Activated naive CD8-positive, alpha-beta T cell treated with anti-CD3 and anti-CD28 coated beads for 36 hours (primary cell): ENCODE measurements at places on chromosomes 2 and 18. TPM values are rescaled to one million over a fixed set of nuclear protein-coding genes. Genes with fewer than 3 reads are reported as not detected.

DNA sequence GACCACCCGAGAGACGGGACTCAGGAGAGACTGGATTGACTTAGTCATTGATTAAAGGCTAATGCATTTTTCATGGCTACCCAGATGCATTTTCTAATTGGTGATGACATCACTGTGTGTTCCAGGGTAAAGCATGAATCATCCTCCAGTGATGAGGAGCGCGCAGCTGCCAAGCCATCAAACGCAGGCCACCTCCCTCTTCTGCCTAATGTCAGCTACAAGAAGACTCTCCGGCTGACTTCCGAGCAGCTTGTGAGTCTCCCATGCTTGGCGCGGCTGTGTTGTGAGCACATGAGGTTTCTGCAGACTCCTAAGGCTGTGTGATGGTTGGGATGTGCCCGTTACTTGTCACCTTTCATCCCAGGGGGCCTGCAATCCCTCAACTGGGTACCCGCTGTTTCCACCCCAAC, 56.4 kb downstream of the LPIN1 start:
- H3K27ac ChIP-seq = no peak overlapping the region
- no peak for DNase-seq
- no peak overlapping the region for H3K4me3 ChIP-seq
- H3K4me1 ChIP-seq = peaks cover 7% of the 10 kb centered on the region
- no peaks in the 10 kb centered on the region for H3K27me3 ChIP-seq
- peaks cover 13% of the 10 kb centered on the region for H3K36me3 ChIP-seq

GRCh38 chr2:156343940-156344301, 11.4 kb upstream of the NR4A2 start:
- peaks cover 1% of the 10 kb centered on the region for H3K36me3 ChIP-seq
- peak overlapping the region; percentile 81 for H3K4me3 ChIP-seq
- no peaks in the 10 kb centered on the region for H3K27me3 ChIP-seq
- H3K27ac ChIP-seq = peak overlapping the region; percentile 89
- H3K4me1 ChIP-seq = peaks cover 45% of the 10 kb centered on the region

- H3K4me3 ChIP-seq = no peak overlapping the region
- no peaks in the 10 kb centered on the region for H3K27me3 ChIP-seq
These were observed 97.6 kb downstream of the POLE4 start for GRCh38 chr2:75055820-75056675.

Gene PTMA
- 2,595 TPM for total RNA-seq

DNA sequence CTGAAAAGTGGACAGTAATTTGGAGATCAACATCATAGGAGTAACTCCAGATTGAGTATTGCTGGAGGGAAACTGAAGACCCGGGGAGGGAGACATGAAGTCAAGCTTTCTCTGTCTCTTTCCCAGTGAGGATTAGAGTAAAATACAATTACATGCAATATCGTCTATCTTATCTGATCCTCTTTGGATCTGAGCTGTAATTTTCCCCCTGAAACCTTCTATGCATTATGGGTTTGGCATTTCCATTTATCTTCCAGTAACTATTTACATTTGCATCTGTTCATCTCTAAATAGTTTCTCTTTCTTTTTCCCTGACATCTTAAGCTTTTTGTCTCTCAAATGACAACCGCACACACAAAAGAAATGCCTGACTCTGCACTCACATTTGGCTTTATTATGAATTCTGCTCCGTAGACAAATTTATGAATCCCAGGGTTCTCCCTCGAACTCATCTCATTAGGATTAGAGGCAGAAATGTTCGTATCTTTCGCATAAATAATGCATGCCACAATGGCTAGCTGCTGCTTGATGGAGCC, 113.1 kb downstream of the SPP2 start:
- H3K27ac ChIP-seq = no peak overlapping the region
- peaks cover 16% of the 10 kb centered on the region for H3K4me1 ChIP-seq
- H3K27me3 ChIP-seq = no peaks in the 10 kb centered on the region
- DNase-seq = no peak
- H3K36me3 ChIP-seq = no peaks in the 10 kb centered on the region

DNA sequence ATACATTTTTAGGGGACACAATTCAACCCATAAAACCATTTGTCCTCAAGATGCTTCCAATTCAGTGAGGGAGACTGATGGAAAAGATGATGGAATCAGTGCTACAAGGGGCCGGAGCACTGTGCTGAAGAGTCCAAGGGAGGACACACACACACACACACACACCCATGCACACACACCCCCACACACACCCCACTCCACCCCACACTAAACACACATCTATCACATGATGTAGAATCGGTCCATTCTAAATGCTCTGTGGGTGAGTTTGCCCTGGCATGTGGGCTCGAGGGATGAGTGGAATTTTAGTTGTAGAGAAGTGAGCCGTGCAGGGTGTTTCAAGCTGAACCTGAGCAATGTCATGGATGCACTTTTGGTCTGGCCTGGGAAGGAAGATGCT, 41.1 kb downstream of the PRKCE start:
- peaks cover 1% of the 10 kb centered on the region for H3K4me1 ChIP-seq
- no peak overlapping the region for H3K4me3 ChIP-seq
- no peaks in the 10 kb centered on the region for H3K27me3 ChIP-seq
- no peaks in the 10 kb centered on the region for H3K36me3 ChIP-seq
- no peak for DNase-seq
- H3K27ac ChIP-seq = no peak overlapping the region

DNA sequence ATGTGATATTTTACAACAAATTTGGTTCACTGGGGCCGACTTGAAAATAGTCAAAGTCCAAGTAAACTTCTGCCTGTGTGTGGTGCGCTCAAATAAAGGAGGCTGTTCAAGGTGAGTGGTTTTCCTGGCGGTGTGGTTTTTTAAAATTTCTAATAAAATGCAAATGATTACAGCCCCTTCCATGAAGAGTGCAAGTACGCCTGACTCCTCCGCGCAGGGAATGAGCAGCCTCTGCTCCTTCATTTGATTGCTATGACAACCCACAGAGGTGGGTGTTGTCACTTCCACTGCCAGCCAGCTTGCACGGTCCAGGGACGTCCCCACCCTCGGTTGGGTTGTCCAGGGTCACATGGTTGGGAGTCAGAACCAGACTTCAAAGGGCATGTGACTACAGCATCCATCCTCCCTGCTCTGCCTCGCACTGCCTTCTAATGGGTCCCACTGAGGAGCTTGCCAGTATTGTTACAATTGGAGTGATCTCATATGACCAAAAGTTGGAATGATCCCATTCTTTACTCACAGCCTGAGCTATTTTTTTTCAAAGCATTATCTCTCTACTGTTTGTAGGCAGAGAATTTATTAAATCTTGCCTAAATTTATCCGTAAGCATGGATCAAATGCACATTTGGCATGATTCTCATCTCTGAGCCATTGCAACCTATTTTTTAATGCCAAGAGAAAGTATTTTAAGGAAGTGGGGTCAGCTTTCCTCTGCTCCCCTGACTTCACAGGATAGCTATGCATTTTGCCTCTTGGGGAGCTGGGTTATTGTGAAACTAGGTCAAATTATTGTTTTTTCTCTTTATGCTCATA, 121.3 kb downstream of the AGAP1 start:
- no peak overlapping the region for H3K27ac ChIP-seq
- DNase-seq = no peak
- H3K4me3 ChIP-seq = no peak overlapping the region
- peaks cover 18% of the 10 kb centered on the region for H3K27me3 ChIP-seq
- H3K36me3 ChIP-seq = no peaks in the 10 kb centered on the region

GRCh38 chr2:154370873-154371272, 327.6 kb upstream of the KCNJ3 start:
- H3K4me3 ChIP-seq = no peak overlapping the region
- no peak overlapping the region for H3K27ac ChIP-seq
- DNase-seq = no peak
- no peaks in the 10 kb centered on the region for H3K4me1 ChIP-seq
- H3K36me3 ChIP-seq = no peaks in the 10 kb centered on the region

GRCh38 chr2:160014227-160014626, 48.2 kb downstream of the PLA2R1 start:
- H3K27me3 ChIP-seq = peaks cover 4% of the 10 kb centered on the region
- DNase-seq = no peak
- no peak overlapping the region for H3K4me3 ChIP-seq

DNA sequence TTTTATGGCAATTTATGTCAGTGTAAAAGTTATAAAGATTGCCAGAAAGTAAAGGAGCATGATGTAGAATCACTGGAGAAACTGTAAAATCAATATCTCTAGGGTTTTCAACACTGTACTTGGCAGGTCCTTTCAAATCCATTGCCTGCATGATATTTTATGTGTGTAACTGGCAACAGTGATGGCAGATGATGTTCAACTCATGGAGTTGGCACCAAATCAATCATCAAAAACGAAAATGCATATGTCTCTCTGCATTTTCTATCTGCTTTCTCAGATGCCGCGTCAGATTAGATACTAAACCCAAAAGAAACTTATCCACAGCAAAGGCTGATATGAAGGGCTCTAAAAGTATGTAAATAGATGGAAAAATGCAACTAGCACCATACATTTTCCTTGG, 1395.5 kb upstream of the PIK3C3 start:
- H3K4me3 ChIP-seq = no peak overlapping the region
- H3K4me1 ChIP-seq = no peaks in the 10 kb centered on the region
- no peak overlapping the region for H3K27ac ChIP-seq
- no peak for DNase-seq

DNA sequence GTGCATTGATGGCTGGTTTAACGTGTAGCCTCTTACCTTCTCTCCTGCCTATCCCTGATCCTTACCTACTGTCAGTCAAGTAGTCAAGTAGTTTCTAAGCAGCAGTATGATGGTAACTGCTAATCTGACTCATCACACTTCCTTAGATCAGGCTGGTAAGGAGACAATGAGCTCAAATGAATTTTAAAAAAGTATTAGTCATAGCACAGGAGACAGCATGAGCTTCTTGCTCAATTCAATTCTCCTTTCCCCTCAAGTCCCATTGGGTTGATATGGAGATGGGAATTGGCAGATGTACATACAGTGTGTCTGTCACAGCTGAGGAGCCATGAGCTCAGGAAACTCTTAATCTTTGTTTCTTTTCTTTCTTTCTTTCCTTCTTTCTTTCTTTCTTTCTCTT, 799.7 kb downstream of the LRP1B start:
- H3K27me3 ChIP-seq = no peaks in the 10 kb centered on the region
- DNase-seq = no peak
- no peak overlapping the region for H3K27ac ChIP-seq
- no peaks in the 10 kb centered on the region for H3K36me3 ChIP-seq
- no peak overlapping the region for H3K4me3 ChIP-seq
- H3K4me1 ChIP-seq = no peaks in the 10 kb centered on the region
